ENCODE measurements at places on chromosomes 7 and 10.

DNA sequence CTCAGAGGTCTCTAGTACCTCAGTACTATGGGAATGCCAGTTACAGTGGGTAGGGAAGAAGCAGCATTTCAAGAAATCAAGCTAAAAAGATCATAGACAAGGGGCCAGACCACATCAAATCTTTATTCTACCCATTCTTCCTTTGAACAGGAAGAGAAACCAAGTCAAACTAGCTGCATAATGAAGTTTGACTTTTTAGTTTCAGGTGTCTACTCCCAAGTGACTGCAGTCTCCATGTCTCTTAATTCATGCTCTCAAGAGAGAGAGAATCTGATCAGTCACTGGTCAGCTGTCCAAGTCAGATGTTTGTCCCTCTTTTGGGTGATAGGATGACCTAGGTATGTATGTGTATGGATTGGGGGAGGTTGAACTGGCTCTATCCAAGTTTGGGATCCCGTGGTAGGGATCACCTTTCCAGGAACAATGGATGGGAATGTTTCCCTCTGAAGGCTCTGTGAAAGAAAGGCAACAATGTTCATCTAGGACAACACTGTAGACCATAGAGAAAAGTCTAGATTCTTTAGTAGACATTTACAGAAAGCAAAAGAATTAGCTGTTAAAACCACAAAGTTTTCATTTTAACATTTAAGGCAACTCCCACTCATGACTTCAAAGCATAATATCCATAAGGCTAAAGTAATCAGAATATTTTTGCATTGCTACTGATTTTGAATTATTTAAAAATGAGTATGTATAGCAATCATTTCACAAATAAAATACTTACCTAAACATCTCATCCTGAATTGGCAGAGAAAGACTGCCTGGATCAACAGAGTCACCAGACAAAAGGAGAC lies 30.1 kb upstream of the PRTFDC1 start:
- DNase-seq: no peak

DNA sequence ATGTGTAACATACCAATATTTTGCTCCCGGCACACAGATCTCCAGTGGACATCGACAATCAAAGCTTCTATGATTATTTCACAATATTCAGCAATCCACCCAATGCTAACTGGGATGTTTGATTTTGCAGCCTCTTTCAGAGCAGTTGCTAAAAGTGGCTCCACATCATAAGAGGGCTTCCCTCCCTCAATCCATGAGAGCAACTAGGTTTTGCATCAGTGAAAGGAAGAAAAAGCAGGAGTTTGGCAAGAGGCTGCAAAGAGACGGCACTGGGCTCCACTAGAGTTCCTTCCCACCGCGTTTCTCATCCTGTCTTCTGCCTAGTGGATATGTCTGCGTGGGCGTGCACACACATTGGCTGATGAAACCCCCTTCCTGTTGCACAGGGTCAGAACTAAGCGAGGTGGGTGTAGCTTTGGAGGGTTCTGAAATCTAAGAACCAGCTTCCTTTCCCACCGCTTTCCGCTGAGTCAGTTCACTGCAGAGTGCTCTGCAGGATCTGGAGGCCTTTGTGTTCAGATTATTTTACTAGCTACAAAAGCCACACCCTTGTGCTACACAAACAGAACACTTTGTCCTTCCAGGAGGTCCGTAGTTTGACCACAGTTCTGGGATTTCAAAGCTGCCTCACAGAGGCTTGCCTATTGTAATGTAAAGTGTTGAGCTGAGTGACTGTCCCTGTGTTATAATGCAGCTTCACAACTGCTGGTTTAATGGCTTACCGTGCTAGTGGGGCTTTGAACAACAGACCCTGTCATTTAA lies 28.1 kb downstream of the ARL4A start:
- peak; percentile 99 for DNase-seq

DNA sequence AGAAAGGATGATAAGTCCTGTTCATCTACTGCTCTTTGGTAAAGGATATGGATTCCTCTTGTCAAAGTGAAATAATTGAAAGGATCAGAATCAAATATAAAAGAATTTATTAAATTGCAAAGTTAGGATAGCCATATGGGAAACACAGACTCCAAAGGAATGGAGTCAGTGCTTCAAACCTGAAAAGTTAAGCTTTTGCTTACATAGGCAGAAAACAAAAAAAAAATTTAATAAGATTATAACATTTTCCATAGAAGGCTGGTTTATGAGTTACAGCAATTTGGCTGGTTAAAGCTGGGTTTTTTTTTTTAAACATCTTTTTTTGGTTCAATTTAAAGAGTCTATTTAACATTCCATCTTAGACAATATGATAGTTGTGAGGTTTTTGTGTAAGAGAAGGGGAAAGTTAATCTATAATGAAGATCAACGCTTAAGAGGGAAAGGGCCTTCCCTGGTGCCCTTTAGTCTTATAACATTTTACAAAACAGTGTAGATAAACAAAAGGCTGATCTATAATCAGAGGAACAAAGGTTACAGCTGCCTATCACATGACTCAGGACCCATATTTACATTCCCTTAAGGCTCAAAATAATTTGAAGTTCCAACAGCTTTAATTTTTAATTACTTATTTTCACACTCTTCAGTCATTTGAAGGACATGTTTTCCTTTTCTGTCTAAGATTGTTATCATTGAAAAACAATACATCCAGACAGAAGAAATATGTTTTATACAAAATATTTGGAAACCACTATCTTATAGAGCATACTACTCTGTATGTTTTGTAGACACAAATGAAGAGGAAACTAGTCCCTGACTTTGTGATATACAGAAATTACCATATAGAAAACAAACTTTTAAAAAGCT lies 234.3 kb upstream of the MBL2 start:
- DNase-seq: no peak

GRCh38 chr10:113521475-113521795 lies 31.4 kb upstream of the HABP2 start:
- no peak for DNase-seq

DNA sequence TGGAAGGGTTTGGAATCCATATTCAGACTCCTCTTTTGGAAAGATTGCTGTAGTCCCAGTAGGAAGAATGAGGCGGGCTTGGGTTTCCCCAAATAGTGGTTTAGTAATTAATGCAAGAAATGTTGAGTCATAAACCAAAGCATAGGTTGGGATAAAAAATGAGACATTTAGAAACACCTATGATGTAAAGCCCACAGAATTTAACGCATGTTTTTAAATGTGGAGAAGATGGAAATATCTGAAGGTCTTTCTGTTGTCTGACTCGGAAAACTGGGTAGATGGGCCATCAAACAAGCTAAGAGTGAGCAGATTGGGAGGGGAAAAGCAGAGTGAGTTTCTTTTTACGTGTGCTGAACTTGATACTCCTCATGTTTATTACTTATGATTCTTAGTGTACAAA lies 62.2 kb downstream of the LANCL2 start:
- no peak for DNase-seq

- peak; percentile 2 for DNase-seq
These were observed 975.2 kb downstream of the SORCS1 start for GRCh38 chr10:106189292-106189691.

DNA sequence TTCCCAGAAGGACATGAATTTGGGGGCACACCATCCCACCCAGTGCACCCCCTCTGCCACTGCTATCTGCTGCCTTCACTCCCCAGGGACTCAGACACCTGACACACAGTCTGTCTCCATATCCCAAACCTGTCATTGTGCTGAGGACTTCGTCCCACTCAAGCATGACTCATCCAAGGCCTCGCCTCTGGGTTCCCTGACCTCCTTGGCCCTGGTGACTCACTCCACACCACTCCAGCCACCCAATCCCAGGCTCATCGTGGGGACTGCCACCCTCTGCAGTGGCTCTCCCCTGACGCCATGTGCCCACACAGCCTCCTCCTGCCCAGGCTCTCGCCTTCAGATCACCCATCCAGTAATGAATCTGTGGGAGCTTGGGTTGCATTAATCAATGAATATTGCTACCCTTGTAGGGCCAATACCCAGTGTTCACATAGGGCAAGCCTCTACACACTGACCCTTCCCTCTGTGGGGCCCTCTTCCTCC lies 6.6 kb upstream of the INSIG1 start:
- peak; percentile 38 for DNase-seq

GRCh38 chr7:106871793-106872571 lies 6.9 kb downstream of the PIK3CG start:
- DNase-seq: no peak

DNA sequence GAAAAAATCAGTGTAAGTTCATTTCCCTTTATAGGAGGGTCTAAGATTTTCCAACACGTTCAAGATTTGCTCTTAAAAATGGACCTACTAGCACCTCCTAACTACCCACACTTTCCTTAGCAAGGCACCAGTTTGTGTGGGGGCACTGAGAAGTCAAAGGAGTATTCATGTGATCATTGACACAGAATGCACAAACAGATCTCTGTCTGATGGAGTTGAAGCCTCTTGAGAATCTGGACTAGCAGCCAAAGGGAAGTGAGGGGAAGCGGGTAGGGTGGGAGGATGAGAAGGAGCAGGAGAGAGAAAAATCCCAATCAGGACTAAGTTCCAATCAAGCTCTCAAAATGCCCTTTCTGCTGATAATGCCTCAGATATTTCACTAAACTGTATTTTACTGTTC lies 4.1 kb downstream of the MMS19 start:
- no peak for DNase-seq

DNA sequence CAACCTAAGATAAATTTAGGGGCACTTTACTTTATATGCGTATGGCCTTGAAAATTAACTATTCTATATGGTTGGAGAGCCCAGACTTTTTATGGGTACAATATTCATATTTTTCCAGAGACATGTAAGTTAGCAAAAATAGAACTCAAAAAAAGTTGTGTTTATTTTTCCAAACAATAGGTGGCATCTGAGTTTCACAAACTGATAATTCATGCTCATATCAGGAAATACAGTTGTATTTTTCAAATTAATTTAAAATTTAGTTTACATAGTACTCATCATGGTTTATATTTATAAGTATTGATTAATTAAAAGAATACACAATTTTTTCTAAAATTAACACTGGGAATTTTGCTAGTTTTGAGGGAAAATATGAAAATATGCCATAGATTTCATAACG lies 34.6 kb downstream of the ANKRD7 start:
- peak; percentile 11 for DNase-seq

- peak; percentile 35 for DNase-seq
These were observed 70.9 kb downstream of the SYPL1 start for GRCh38 chr7:106041140-106041717.

DNA sequence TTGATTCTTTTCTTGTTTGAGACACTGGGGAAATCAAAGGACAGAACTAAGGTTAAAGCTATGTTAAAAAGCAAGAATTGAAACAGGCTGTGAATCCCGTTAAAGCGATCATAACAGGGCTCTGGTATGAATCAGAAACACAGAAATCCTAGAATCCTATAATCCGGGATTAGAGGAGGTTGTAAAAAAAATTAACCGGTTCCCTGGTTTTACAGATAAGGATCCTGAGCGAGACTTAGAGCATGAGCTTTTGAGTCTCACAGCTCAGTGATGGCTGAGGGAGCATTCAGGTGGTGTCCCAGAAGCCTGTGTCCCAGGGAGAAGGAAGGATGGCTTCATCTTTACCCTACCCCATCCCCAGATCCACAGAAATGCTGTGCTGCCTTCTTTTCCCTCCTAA lies 461.3 kb downstream of the PAXIP1 start:
- DNase-seq: no peak

- DNase-seq: no peak
These were observed 991 bp downstream of the SEMA4G start for GRCh38 chr10:100970076-100970913.

DNA sequence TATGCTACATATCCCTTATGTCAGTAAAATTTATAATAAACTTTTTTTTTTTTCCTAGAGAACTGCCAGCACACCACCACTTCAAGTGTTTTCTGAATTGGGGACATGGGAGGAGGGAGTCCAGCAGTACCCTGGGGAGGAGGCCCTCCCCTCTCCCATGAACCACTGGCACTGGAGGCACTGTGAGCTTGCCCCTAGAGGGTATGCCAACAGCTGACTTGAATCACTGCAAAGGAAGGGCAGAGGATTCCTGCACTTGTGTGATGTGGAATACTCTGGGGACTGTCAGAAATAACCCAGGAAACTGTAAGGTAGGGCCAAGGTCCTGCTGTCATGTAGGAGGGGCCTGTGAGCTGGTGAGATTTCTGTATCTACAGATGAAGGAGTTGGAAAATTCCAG lies 8.5 kb upstream of the ARMS2 start:
- DNase-seq: no peak

DNA sequence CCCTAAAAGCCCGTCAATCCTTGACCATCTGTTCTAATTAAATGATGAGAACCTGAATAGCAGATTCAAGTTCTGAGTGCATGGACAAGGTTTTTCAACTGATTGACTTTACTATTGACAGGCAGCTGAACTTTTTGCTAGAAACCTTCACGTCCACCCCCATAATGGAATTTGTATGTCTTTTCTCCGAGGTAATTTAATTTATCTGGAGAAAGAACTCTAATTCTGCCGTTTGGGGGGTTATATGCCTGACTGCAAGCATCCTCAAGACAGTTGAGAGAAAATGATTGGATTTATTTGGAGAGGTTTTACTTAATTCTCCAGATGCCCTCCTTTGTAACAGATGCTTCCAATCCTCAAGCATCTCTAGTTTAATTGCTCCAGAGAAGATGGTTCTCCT lies 1053.4 kb upstream of the AUTS2 start:
- DNase-seq: no peak

DNA sequence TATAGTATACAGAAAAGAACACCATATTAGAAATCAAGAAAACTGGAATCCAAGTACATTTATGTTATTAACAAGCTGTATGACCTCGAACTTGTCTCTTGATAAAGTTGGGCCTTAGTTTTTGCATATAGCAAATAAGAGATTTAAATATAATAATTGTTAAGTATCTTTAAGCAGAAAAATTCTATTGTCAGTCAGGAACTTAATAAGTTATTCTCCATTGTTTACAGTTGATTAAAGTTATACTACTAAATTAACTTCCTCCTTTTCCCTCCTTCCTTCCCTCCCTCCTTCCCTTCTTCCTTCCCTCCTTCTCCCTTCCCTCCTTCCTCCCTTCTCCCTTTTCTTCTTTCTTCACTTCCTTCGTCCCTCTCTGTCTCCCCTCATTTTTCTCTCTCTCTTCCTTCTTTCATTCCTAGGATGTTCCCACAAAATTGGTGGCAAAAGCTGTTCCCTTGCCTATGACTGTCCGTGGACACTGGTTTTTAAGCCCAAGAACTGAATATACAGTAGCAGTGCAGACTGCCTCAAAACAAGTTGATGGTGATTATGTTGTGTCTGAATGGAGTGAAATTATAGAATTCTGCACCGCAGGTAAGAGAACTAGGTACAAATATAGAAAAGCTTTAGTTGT lies 59.7 kb downstream of the PHYHIPL start:
- DNase-seq: no peak

DNA sequence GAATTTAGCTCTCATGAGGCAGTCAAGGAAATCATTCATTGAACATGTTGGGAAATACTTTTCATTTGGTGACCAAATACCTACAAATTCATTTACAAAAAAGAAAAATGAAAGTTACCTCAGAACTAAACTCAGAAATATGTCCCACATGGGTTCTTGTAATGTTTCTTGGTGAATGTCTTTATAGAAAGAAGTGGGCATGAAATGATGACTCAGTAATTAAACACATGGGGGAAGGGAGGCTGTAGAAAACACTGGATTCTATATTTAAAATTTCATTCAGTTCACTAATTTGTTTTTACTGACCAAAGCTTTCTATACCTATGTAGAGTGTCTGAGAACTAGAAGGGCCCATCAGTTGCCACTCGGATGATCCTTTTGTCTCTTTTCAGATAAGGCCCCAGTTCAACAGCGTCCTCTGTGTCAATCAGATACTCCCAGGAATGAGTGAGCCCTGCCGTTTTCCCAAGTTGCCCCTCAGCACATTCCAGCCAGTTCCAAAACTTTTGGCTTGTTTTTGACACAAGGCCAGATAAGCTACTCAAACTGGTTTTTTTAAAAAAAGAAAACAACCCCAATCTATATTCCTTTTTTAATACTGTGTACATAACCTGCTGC lies 49.3 kb upstream of the AGBL3 start:
- DNase-seq: peak; percentile 37

GRCh38 chr10:4453950-4454349 lies 372.1 kb upstream of the AKR1E2 start:
- DNase-seq: no peak

Data from astrocyte of the spinal cord (primary cell).